Stimulated activated effector memory CD8-positive, alpha-beta T cell treated with anti-CD3 and anti-CD28 coated beads, Interleukin-12 subunit alpha, Interleukin-12 subunit beta, amount 100 ng/mL, for 72 hours (primary cell): ENCODE measurements at places on chromosomes 5 and 9.

DNA sequence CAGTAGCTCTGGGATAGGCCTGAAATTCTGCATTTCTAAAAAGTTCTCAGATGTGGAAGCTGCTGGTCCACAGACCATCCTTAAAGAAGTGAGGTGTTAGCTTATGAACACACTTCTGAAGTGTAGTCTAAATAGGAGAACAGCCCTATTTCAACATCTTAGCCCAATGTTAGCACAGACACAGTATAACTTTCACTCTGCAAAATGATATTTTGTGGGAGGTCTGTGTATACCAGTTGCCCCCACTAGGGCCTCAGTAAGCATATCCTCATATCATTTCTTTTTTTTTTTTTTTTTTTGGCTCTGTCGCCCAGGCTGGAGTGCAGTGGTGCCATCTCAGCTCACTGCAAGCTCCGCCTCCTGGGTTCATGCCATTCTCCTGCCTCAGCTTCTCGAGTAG is 7.5 kb upstream of the HABP4 start:
- no peak for DNase-seq

- DNase-seq: no peak
Measured at GRCh38 chr5:21818370-21818720, 1034.8 kb downstream of the CDH12 start.

DNA sequence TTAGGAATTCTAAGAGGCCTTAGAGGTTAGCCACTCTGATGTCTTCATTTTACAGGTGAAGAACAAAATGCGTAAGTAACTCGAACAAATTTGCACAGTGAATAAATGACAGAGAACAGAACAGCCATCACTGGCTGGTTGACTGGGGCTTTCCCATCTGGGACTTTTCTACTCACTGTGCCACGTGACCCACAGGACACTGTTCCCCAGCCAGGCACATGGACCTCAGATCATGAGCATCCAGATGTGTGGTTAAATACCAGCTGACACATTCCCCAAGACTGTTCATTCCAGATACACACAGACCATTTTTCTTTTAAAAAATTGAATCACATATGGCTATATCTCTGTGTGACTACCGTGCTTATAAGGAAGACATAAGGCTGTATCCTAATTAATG is 25.8 kb upstream of the MED10 start:
- no peak for DNase-seq

GRCh38 chr5:37966871-37967270 is 127.0 kb upstream of the GDNF start:
- no peak for DNase-seq

- DNase-seq: no peak
Measured at GRCh38 chr5:141084487-141084989, 9.9 kb upstream of the PCDHB2 start.

- DNase-seq: no peak
Measured at GRCh38 chr9:107309271-107309670, 26.2 kb downstream of the RAD23B start.

DNA sequence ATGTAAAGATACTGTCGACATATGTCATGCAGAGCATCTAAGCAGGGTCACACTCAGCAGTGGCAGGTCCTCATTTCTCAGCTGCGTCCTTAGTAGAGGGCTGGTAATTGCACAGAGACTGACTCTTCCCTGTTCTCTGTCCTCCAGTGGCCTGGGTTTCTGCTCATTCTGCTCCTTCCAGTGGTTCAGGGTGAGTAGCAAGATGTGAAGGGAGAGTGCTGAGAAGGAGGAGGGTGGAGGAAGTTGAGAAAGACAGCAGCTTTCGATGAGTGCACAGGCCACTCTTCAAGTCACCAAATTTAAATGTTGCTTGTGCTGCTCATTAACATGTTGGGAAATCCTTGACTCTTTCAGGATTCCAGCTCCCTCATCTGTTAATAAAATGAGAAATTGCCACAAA is 203.9 kb downstream of the FBXL7 start:
- no peak for DNase-seq
